ENCODE measurements at places on chromosomes 5 and 9.

GRCh38 chr5:153660919-153661318 is 170.4 kb downstream of the GRIA1 start:
- DNase-seq, result no peak

DNA sequence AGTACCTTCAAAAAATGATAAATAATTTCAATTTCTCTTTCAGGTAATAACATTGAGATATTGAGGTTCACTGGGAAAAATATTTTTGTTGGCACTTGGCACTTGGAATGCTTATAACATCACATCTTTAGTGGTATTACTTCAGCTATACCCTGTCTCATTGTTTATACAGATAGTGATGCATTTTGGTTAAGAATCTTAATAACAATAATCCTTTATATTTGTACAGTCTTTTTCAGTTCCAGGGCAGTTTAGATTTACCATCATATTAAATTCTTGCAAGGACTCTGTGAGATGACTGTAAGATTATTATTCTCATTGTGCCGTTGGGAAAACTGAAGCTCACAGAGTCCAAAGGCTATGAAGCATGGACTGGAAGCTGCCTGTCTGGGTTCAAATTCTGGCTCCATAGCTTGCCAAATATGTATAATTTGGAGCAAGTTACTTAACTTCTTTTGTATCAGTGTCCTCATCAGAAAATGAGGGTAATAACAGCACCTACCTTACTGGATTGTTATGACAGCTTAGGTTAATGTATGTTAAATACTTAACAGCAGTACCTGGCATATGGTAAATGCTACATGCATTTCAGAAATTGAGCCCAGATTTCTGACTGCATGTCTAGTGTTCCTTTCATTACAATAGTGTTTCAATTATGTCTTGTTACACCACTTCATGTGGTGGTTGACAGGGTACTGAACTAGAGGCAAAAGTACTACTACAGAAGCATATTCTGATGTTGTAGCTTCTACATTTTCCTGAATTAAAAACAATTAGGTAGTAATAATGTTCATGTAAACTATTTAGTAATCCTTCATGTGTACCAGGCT is 272.2 kb downstream of the PLK2 start:
- no peak for DNase-seq

DNA sequence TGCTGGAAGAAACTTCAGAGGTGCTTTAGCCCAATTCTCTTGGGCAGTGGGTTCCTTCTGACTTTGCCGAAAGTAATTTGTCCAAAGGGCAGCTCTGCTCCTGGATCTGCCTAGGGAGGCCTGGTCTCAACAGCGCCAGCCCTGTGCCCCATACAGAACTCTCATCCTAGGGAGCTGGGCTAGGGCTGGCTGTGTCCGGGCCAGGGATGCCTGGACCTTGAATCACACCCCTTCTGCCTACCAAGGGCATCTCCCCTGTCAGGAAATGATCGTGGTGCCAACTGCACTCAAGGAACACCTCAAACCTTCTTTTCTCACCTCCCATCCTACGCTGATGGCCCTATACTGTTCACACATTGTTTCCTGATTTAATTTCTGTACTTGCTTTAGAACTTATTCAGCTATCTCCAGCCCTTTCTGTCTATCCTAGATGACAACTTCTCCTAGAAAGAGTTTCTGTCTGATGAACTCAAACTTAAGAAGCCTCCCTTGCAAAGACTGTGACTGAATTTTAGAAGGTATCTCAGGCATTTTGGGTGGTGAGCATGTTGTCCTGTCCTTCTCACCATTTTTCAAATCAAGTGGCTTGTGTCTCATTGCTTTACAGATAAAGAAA is 37.4 kb upstream of the NFIB start:
- DNase-seq, result no peak

GRCh38 chr5:122877518-122877917 is 32.1 kb downstream of the SNX24 start:
- no peak for DNase-seq

DNA sequence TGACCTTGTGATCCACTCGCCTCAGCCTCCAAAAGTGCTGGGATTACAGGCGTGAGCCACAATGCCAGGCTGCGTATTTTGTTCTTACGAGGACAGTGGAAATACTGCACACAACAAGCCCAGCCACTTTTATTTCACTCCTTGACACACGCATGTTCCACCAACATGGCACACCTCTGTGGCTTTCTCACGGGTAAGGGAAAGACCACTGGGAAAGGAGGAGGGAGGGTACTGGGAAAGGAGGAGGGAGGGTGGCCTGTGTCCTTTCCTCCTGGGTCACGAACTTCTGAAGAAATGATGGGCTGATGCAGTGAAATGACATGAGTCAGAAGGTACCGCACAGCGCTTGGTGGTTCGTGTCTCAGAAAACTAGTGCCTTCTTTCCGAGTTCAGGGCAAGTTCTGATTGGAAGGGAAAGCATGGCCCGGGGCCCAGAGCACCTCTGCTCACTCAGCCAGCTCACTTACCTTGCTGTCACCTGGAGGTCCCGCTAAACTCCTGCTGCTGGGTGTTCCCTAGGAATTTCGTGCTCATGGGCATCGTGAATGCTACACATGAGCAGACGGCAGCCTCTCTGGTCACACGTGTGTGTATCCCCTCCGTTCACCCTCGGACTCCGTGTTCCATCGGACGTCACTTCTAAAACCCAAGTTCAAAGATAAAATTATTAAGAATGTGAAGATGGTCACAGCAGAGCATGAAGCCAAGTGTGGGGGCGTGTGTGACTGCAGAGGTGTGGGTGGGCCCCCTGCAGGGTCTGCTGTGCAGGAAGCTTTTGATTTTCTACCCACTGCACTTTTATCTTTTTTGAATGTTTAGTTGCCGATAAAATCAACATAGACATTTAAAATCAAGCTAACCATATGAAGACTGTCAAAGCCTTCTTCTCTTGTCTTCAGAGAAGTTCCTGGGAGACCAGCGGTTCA is 42.9 kb downstream of the LAMC3 start:
- no peak for DNase-seq

DNA sequence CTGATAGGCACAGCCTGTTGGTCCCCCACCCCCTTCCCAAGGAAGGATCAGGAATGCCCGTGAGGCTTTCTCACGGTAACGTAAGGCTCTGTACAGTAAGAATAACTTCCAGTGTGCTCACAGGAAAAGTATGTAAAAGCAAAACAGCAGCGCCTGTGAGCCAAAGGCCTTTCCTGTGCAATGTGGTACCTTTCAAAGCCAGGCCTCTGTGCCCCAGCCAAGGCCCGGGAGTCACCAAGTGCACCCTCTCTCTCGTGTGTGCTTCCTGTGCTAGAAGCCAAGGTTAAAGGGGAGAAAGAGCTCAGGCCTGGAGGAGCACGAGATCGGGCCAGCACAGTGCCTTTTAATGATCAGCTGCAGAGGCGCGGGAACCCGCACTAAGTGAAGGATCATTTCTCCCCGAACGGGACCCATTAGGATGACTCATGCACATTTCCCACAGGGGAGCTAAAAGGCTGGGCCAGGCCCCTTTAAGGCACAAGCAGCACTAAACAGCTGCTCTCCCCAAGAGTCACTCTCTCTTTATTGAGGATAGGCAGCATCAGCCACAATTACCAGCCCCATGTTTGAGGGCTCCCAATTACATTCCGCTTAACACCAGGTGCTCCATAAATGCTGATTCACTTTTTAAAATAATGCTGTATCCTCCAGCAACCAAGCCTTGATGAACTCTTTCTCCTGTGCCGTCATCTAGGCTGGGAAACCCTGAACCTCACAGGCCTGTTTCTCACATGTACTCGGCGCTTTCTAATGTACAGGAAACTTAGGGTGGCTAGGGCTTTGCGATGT is 42.8 kb downstream of the SHB start:
- no peak for DNase-seq

DNA sequence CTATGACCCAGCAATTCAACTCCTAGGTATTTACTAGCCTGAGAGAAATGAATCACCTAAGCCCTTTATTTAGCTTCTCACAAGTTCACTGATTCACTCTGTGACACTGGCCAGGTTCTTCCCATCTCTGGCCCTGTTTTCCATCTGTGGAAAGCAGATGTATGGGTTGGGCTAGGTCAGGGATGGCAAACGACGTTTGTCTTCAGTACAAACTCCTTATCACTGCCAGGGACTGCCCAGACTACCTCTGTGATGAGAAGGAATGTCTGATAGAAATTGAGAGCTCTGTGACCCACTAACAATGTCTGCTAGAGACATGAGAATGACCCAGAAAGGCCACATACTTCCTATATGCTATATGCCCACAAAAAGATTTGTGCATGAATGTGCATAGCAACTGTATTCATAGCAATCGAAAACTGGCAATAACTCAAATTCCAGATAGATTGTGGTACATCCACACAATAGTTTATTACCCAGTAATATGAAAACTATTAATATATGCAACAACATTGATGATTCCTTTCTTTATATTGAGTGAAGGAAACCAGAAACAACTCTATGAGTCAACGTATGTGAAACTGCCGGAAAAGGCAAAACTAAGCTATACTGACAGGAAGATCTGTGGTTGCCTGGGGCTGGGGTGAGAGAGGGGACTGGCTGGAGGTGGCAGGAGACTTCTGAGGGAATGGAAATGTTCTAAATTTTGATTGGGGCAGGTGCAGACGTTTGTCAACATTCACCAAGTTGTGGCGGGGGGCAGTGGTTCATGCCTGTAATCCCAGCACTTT is 32.0 kb upstream of the ADAM19 start:
- DNase-seq, result peak; percentile 69

All from activated T-cell treated with anti-CD3 and anti-CD28 coated beads, Interleukin-2, amount 50 U/mL, for 48 hours (primary cell).